Omental fat pad (tissue), 4 donors: ENCODE measurements at places on chromosomes 16 and 17. TPM values are rescaled to one million over a fixed set of nuclear protein-coding genes. Genes with fewer than 3 reads are reported as not detected.

SOCS3 gene
- total RNA-seq, result 1,117 TPM

IGF2BP1 gene
- 0.16 TPM for total RNA-seq

DNA sequence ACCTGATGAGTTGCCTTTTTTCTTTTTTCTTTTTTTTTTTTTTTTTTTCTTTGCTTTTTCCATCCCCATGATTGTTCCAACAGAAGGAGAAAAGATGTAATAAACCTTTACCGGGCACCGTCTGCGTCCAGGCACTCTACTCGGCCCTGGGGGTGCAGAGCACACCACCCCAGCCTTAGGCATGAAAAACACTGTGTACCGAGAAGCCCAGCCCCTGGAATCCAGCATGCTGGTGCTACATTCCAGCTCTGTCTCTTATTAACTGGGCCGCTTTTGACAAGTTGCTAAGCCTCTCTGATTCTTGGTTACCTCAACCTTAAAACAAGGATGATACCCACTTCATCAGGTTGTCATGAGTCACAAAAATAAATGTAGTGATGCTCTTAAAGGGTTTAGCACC lies 64.1 kb upstream of the HSBP1 start:
- DNase-seq, result no peak

DNA sequence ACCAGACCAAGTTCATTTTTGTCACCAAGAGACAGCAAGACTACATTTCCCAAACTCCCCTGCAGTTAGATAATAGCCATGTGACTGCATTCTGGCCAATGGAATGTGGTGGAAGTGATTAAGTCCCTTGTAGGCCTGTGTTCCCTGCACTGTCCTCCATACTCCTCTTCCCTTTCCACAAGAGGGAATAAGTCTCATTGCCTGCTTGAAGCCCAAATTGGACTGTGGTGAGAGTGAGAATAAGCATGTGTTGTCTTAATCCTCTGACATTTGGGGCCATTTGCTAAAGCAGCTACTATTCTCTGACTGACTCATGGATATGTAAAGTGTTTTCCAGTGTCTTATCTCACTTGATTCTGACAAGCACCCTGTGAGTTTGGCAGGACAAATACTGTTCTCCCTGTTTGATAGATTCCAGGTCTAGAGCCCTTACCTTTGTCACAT lies 20.7 kb downstream of the PIK3R6 start:
- DNase-seq, result no peak

DNA sequence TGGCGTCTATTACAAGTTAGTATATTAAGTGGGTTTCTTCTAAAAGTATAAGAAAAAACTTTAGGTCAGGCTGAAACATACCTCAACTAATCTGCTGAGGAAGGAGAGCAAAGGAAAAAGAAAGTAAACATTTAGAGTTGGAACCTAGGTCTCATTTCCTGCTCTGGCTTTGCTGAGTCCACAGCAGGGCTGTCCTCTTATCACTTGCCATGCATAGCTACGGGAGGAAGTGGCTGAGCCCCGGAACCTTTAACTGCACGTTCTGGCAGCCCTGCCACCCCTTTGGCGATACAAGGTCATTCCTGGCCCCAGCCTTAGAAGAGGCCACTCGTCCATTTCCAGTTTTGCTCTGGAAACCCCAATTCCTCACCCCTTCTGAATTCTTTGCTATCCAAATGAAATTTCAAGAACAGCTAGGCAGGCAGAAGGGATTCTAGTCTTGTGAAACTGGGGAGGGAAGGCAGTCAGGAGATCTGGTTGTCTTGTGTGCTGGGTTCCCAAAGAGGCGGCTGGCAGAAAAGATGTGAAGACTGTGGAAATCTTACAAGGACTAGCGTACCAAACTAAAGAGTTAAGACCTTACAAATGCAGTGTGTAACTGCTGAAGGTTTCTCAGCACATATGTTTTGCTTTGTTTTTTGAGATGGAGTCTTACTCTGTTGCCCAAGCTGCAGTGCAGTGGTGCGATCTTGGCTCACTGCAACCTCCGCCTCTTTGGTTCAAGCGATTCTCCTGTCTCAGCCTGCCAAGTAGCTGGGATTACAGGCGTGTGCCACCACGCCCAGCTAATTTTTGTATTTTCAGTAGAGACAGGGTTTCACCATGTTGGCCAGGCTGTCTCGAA lies 19.1 kb downstream of the WIPI1 start:
- DNase-seq, result no peak

DNA sequence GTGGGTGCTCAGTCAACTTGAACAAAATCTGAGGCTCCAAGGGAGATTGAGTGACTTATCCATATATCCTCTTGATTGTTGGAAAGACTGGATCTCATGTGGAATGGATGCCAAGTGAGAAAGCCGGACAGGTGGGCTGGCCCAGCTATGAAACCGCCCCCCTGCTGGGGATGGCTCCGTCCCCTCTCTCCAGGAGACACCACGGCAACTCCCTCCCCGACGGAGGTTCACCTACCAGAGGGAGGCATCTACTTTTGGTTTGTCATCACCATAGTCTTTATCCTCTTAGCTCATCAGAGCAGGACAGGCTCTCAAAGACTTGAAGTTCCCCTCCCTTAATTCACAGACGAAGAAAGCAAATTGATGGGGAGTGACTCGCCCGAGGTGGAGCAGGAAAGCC lies 1.8 kb upstream of the ALG1 start:
- DNase-seq, result no peak

ZP2 gene
- total RNA-seq, result not detected

DNA sequence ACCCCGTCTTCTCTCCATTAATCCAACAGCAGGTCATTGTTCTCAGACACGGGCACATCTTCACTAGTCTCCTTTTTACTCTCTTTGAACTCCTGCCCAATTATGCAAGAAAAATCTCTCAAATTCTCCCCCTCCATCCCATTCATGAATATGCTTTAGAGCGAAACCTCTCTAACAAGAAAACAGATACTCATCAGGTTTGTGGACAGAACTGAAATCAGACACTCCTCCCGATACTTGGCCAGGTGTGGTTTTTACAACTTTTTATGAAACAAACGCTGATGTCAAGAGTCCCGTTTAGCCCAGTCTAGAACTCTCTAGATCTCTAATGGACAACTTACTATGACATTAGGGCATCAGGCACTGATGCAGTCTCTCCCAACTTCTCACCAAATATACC lies 40.9 kb downstream of the PIK3R5 start:
- DNase-seq, result no peak

ARL16 gene
- 28.8 TPM for total RNA-seq

DNA sequence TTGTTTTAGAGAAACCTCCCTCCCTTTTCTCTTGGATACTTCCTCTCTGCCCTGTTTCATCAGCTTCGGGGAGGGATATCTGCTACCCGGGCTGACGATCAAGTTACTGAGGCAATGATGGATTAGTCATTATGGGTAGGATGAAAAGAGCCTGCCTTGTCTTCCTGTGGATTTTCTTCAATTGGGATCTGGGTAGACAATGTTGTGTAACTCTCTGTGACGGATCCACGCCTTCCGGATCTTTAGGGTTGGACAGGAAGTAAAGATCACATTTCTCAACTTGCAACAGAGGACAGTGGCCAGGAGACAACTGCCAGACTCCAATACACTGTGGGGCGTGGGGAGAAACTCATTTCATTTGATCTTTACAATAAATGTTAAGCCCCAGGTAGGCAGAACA lies 11.3 kb upstream of the CHST6 start:
- no peak for DNase-seq

DNA sequence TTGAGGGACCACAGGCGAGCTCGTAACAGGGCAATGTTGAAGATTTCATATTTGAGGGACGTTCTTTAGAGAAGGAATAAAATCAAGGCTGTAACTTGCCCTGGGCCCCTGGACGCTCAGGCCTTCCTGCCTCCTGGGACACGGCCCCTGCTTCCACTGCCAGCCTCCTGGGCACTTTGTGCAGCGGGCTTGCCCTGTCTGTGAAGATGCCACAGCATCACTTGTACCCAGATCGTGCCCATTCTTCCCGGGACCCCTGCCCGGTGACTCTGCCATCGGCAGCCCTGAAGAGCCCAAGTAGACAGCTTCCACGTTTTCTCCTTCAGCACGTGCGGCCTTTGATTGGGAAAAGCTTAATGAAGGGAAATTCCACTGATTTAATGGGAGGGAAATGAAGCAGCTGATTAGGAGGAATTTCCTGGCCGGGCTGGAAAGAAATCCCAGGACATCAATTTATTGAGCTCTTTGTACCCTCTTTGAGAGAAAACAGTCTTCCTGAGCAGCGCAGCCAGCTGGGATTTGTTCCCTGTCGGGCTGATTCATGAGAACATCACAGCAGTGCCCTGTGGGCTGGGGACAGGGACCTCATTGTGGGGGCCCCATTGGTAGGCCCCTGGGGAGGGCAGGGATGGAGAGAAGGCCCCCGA lies 71.5 kb downstream of the CRISPLD2 start:
- DNase-seq, result no peak

GRCh38 chr17:73101031-73101430 lies 8.5 kb upstream of the SLC39A11 start:
- DNase-seq, result no peak

MYCBPAP gene
- 1.0 TPM for total RNA-seq

DNA sequence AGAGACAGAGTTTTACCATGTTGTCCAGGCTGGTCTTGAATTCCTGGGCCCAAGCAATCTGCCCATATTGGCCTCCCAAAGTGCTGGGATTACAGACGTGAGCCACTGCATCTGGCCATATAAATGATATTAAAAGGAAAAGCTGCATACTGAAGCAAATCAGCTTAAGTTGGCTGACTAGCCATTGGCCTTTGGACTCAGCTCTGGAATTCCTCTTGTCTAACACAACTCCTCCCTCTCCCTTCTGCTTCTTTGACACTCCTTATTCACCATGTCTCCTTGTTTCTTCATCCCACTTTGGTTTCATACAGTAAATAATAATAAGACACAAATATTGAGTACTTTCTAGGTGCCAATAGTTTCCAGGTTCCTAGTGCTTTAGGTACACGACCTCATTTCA lies 7.5 kb downstream of the KRT12 start:
- DNase-seq, result no peak

DNA sequence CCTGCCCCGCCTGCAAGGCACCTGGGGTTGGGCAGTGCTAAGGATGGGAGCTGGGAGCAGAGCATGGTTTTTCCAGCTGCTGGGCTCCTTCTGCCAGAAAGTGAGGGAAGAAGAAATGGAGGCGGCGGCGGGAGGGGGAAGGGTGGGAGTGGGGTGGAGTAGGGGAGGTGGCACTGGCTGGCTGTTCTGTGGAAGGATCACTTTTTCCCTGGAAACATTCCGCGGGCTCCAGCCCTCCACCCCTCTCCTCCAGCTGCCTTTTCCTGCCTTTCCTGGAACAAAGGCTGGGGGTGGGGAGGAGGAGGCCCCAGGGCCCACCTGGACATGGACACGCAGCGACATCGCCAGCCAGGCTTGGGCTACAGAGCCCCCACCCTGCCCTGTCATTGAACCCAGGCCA lies 41.1 kb downstream of the CFAP20 start:
- no peak for DNase-seq

GRCh38 chr17:39808409-39808997 lies 55.6 kb downstream of the IKZF3 start:
- DNase-seq, result no peak

DNA sequence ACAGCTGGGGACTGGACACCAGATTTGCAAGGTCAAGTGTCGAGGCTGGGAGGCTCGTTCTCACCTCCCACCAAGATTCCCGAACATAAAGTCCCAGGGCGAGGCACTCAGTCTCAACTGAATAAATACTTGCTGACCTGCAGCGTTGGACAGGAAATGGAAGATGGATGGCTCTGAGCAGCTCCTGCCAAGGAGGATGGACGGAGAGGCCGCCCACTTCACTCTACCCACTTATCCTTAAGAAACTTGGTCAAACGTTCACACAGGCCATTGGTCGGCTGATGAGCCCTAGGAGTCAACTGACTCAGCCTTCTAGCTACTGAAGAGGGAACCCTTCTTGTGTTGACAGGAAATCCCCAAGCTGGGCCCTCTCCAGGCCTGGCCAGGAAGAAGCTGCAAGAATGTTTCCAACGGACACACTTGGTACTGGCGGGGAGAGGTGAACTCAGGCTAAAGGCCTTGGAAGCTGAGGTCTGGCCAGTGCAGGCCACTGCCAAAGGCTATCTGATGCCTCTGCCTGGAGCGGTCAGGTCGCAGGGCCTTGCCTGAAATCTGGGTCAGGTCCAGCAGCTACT lies 50.0 kb downstream of the VAC14 start:
- peak; percentile 39 for DNase-seq

- DNase-seq, result no peak
These were observed 191.7 kb downstream of the IRF8 start for GRCh38 chr16:86090461-86091170.

SLC22A31 gene
- total RNA-seq, result not detected

DNA sequence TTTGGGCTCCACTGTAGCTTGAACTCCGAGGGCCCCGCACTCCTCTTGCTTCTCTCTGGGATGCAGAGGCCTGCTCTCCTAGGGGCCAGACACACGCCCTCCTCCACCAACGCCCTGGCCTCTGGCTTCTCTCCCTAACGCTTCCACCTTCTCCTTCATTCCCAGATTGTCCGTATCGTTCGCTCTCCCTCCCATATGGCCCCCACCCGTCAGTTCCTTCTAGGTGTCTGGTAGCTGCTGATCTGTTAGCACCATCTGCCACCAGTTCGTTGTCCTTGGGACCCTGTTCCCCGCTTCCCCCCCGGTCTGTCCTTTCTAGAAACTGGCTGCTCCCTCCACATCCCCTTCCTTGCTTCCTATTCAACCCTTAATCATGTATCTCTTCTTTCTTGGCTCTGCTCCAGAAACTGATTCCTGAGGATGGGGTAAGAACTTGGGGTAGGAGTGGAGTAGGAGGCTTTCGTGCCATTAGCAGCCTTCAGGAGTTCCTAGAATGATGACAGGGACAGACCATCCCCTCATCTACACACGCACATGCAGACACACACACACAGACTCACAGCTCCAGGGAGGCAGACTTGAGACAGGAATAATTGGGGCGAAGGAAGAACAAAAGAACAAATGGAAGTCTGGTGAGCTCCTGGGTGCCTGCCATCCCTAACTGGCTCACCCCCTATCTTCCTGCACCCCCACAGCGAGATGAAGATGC lies 4.3 kb downstream of the ATP1B2 start:
- DNase-seq, result no peak

- DNase-seq, result no peak
These were observed 16.2 kb downstream of the MPO start for GRCh38 chr17:58264407-58265103.
